ENCODE measurements at places on chromosomes 12 and 14.

DNA sequence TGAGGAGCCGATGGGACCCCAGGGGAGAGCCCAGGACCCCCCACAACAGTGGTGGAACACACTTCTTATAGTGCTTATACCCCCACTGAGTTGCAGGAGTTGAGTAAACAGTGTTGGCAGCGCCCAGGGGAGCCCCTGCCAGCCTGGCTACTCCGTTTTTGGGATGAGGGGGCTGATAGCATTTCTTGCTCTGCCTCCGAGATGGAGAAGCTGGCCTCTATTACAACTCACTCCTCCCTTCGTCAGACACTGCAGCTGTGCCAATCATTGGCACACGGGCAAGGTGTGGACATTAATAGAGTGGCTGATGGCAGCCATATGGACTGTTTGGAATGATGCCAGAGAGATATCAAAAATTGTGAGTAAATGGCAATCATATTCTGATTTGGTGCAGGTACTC, 94.9 kb upstream of the TMPO start:
- DNase-seq: no peak

- DNase-seq: peak; percentile 39
These were observed 65.5 kb downstream of the SVOP start for GRCh38 chr12:108955225-108955835.

- no peak for DNase-seq
These were observed 267.0 kb downstream of the DACT1 start for GRCh38 chr14:58904776-58905175.

- DNase-seq: no peak
These were observed 12.3 kb downstream of the DENND5B start for GRCh38 chr12:31578632-31579031.

GRCh38 chr14:103330536-103330935, 3.5 kb upstream of the EIF5 start:
- no peak for DNase-seq

All from HEK293T (cell line).